ENCODE measurements at places on chromosomes 7 and 10.

- DNase-seq = no peak
Measured at GRCh38 chr10:32357056-32357735, 10.2 kb upstream of the EPC1 start.

GRCh38 chr10:94288361-94289101 lies 74.2 kb downstream of the NOC3L start:
- no peak for DNase-seq

GRCh38 chr10:10591715-10592341 lies 425.8 kb upstream of the CELF2 start:
- no peak for DNase-seq

DNA sequence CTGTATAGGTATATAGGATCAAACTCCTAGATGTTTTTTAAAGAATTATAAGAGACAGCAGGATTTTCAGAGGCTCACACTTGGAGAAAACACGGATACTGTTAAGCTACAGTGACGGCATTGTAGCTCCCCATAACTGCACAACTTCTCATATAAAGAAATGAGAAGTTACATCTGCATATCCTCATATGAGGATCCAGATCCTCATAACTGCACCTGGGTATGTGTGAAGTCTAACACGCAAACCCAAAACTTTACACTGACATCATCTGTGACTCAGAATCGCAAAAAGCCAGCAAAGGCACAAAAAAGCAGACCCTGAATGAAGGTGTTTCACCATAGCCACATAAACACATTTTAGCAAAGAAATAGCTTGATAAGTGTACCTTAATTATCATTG lies 34.1 kb downstream of the NEBL start:
- no peak for DNase-seq

DNA sequence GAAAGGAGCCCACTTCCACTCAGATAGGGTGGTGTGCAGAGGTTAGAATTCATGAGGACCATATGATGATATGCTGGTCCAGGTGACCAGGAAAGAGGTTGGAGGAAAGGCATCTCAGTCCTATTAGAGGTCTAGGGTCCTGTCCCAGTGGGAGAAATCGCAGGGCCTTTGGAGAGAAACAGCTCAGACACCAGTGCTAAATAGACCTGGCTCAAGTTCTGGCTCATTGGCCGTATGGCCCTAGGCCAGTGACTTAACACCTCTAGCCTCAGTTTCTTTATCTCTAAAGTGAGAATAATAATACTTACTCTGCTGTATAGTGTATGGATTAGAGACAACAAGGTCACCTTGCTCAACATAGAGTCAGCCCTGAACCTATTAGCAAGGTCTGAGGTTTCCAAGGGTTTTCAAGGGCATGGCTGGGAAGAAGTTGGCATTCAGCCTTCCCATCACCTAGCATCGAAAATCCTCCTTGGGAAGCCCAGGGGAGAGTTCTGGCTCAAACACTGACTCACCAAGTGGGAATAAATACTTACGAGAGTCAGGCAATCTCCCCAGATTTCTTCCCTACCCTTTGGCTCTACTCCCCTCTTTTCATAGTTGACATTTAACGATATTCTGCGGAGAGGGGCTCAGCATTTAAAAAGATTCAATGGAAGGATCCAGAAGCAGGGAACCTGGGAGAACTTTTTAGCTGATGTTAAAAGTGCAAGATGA lies 473.1 kb upstream of the PODXL start:
- no peak for DNase-seq

- DNase-seq = no peak
Measured at GRCh38 chr10:24597961-24598360, 125.7 kb downstream of the ARHGAP21 start.

DNA sequence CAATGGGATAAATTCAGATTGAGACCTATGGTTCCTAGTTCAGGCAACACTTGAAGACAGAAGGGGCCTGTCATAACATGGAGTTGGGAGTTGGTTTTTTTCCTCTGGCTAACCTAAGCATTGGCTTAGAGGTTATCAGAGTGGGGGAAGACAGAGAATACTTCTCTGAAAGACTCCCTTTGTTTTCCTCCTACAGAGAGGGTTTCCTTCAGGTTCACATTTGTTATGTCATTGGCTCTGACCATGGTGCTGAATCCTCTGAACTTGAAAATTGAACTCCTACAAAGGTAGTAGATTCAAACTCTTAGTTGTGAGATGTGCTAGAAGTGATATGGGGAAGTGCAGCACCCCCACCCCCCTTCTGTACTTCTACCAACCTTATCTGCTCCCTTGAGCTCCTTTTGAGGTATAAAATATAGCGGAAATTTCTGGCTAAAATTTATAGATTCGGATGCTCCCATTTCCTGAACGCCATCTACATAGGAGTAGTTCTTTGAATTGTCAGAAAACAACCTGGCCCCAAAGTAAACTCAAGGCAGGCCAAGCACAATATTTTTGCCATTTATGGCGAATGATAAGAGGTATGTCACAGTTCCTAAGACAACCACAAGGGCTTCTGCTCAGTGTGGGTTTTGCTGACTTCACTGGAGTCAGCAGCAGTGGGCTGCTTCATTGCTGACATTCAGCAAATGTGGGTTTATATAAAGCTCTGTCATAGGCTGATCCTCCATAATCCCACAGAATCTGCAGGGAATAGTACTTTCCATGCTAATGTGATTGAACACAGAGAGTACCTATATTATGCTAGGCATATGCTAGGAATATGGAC lies 131.6 kb upstream of the KLF14 start:
- peak; percentile 39 for DNase-seq

GRCh38 chr10:20004087-20004523 lies 187.9 kb downstream of the PLXDC2 start:
- DNase-seq = no peak

DNA sequence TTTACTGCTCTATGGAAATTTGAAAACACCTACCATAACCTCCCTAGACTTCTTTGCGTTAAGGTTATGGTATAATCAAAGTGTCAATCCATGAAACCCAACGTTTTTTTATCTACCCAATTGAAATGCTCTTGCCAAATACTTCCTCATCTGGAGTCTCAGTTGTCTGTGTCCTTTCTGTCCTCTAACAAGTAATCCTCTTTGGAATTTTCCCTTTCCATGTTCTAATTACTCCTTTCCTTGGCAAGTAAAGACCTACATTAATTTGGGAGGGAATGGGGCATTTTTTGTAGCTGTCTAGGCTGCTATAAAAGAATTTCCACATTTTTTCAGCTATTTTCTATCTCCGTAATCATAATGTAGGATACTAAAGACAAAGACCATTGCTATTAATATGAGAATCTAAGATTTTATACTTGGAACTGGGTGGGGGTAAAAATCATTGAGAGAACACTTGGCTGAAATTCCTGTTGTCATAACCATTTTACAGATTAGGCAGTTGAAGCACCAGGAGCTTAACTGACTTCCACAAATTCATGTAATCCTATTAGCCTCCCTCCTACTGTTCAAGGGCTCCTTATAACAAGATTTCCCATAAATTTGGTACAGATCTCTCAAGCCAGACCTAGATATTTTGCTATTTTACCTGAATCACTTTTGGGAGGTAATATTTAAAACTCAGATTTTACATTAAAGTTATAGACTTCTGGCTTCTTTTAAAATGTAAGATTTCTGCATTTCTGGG lies 1307.6 kb downstream of the XPNPEP1 start:
- DNase-seq = no peak

- peak; percentile 47 for DNase-seq
Measured at GRCh38 chr10:110912374-110912773, 6.6 kb downstream of the BBIP1 start.

GRCh38 chr10:124703778-124704427 lies 40.3 kb downstream of the FAM53B start:
- no peak for DNase-seq

DNA sequence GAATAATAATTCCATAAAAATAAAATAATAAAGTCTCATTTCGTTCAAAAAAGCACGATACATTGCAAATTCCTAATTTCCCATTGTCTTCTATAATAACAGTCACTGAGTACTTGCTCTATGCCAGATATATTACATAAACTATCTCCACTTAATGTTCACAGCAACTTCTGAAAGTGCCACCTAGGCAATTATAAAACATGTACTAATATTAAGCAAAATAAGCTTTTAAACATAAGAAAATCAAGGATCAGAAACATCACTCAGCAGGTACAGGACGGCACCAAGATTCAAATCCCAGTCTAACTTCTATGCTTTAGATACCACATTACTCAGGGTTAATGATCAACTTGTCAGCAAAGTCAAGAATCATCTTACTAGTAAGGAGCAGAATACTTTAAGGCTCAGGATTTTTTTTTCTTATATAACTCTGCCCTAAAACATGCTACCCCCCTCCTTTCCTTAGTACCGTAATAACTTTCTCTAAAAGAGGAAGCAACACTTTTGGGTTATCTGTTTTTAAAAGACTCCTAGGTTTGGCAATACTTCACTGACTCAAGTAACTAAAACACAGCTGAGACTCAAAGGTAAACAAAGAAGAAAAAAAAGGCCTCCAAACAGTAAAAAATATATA lies 51.3 kb downstream of the USP6NL start:
- DNase-seq = no peak

GRCh38 chr10:101367569-101368453 lies 13.8 kb downstream of the BTRC start:
- DNase-seq = peak; percentile 62

- DNase-seq = peak; percentile 60
Measured at GRCh38 chr10:15433850-15434537, 62.9 kb upstream of the FAM171A1 start.

DNA sequence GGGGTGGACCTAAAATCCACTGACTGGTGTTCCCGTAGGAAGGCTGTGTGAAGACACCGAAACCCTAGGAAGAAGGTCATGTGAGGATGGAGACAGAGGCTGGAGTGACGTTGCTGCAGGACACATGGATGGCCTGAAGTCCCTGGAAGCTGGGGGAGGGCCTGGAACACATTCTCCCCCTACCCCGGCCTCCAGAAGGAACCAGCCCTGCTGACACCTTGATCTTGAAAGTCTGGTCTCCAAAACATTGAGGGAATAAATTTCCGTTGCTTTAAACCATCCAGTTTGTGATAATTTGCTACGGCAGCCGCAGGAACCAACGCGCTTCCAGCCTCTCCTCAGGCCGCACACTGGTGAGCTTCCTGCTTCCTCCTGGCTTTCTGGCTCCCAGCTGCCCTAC lies 288.2 kb downstream of the GLRX3 start:
- DNase-seq = no peak

- no peak for DNase-seq
Measured at GRCh38 chr7:39407137-39407536, 159.1 kb upstream of the YAE1 start.
